ENCODE measurements at places on chromosomes 2 and 18.

DNA sequence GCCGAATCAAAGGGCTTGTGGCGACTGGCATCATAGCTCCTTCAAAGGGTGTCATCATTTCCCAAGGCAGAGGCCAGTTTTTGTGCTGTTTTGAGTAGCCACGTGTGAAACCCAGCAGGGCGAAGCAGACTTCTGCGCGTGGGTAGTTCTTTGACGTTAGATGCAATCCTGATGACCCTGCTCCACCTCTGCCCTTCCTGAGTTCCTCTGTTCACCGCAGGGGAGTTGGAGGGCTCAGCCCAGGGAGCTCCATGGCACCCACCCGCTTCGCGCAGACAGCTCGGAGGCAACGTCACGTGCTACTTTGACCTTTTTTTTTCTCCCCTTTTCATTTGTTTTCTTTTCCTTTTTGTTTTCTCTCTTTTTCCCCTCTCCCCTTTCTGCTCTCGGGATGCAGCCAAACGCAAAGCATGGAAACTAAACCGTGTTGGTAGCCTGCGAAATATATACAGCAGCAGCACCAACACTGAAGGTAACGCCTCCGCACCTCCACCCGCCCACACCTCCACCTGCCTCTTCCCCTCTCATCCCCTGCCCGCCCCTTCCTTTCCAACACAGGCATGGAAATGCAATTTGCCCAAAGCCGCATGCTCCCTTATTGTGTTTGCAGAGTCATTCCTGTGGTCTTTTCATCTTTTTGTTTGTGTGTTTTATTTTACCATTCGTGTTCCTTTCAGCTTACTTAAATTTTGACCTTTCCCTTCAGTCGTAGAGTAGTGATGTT is 153.6 kb downstream of the GBX2 start:
- no peak for DNase-seq

- DNase-seq = no peak
These were observed 20.9 kb downstream of the NETO1 start for GRCh38 chr18:72846736-72847533.

- peak; percentile 21 for DNase-seq
These were observed 229.1 kb upstream of the SLC14A2 start for GRCh38 chr18:45386041-45386655.

DNA sequence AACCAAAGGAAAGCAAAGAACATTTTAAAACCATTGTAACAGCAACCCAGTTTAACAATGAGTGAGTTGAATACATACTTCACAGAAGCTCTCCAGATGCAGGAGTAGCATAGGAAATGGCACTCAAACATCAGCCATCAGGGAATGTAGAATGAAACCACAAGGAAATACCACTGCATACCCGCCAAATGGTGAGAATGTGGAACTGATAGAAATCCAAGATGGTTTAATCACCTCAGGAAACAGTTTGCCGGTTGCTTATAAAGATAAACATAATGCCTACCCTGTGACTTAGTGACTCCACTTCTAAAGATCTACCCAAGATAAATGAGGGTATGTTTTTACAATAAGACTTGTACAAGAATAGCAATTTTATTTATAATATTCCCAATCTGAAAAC is 132.0 kb downstream of the GALNT1 start:
- DNase-seq = no peak

DNA sequence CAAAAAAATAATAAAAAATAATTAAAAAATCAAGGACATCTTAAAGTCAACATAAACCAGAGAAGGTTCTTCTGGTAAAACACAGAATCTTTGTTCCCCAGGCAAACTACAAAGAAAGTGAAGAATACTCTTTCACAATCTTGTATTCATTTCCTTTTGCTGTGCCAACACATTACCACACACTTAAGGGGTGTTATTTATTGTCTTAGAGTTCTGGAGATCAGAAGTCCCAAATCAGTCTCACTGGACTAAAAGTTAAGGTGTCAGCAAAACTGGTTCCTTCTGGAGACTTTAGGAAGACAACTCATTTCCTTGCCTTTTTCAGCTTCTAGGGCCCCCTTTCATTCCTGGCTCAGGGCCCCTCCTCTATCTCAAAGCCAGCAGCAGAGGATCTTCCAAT is 12.2 kb upstream of the CAB39 start:
- no peak for DNase-seq

- DNase-seq = no peak
These were observed 379.0 kb downstream of the SETBP1 start for GRCh38 chr18:45059695-45060094.

- DNase-seq = no peak
These were observed 1036.2 kb upstream of the POU3F3 start for GRCh38 chr2:103817746-103818145.

- DNase-seq = no peak
These were observed 70.0 kb downstream of the HS1BP3 start for GRCh38 chr2:20580690-20581437.

DNA sequence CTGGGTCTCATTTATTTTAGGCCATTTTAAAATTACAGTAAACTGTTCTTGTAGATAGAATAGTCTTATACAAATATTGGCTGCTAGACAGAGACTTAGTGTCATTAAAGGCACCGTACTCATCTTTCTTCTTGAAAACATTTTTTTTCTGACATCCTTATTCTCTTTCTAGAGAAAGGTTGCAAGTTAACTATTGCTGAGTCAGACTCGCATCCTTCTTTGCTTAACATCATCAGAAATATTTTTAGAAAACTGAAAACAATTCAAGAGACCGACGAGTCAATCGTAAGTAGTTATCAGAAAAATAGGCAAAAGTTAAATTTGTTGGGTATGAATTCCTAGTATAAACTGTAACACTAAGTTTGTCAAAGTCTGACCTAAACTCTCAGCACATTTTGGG is 72.2 kb downstream of the HNMT start:
- DNase-seq = no peak

DNA sequence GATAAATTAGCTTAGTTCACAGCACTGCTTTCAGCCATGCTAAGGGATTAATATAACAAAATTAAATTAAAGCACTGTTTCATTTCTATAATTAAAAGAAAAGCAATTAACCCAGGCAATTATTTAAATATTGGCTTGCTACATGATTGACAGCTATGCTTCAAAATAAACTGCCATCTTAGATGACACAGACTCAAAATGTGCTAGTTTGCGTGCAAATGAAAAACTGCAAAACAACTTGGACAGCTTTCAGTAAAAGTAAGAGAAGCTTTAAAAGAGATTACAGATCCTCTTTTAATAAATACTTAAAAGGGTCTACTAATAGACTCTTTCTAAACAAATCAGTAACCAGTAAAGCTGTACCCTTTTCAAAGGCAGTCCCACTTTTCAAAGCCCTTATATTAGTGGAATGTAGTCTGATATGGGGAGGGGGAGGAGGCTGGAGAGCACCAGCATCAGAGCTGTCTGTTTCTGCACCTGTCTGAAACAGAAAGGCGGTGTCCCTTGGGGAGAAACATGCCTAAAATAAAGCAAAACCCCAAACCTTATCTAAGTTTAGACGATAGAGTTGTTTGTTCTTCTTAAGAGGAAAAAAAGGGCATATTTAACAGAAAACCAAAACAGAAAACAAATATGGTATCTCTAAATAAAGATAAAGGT is 20.8 kb downstream of the EIF2AK3 start:
- no peak for DNase-seq

- DNase-seq = no peak
These were observed 275.3 kb downstream of the DCC start for GRCh38 chr18:52615321-52615720.

- no peak for DNase-seq
These were observed 97.6 kb downstream of the POLE4 start for GRCh38 chr2:75055820-75056675.

- DNase-seq = peak; percentile 56
These were observed 36.2 kb upstream of the ACAA2 start for GRCh38 chr18:49849331-49850217.

GRCh38 chr2:120543899-120544298 is 191.8 kb upstream of the GLI2 start:
- DNase-seq = no peak

- DNase-seq = no peak
These were observed 222.6 kb upstream of the CTAGE1 start for GRCh38 chr18:22640281-22640842.

- no peak for DNase-seq
These were observed 583.7 kb upstream of the HNMT start for GRCh38 chr2:137380610-137381009.

DNA sequence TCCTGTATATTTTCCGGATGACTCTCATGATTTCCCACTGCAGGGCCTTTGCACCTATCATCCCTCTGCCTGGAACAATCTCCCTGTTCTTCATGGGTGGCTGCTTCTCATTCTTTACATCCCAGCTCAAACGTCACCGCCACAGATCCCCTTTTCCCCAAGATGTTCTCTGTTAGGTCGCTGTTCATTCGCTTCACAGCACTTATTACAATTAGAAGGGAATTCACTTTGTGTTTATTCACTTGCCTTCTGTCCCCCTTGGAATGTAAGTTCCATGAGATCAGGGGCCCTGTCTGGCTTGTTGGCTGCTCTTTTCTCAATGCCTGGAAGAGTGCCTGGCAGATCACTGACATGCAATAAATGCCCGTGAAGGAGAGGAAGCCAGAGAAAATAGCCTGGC is 106.7 kb downstream of the FOXI3 start:
- no peak for DNase-seq

- no peak for DNase-seq
These were observed 97.1 kb upstream of the TMEM178A start for GRCh38 chr2:39568561-39569006.

DNA sequence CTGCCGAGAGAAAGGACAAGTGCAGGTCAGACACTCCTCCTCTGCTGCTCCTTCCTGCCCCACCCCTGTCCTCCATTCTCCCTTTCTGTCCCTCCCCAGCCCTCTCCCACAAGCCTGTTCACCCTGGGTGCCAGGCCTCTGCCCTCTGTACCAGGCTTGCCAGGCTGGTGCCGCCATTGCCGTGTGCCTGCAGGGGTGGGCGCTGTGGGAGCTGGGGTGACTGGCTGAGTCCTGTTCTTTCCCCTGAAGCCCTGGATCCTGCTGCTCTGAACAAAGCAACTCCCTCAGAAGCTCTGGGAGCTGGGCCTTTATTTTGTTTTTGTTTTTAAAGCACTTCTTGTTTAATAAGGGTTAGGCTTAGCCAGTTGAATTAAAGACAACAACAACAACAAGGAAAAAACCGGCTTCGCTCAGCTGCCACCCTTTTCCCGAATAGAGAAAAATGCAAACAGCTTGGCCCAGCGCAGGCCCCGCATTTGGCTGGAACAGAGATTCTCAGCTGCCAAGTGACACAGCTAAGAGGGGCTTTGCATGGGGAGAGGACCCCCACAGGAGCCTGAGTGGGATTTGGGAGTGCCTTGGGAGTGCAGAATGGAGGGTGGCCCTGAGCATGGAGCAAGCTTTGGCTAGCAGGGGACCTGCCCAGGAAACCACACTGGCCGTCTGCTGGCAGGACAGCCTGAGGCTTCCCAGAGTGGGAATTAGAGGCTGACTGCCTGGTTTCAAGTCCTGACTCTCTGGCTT is 9.1 kb downstream of the PCARE start:
- DNase-seq = peak; percentile 10

DNA sequence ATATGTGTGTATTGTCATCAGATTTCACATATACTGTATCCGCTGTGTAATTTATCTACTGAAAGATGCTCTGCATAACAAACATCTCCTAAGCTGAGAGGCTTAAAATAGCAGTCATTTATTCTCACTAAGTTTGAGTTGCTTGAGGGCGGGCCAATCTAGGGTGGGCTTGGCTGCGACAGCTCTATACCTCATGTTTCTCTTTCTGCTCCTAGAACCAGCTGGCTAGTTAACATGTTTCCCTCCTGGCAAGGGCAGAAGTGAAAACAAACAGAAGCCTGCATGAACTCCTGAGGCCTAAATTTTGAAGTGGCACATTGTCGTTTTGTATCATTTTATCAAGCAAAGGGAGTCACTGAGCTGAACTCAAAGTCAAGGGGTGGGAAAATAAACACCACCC is 585.0 kb upstream of the VRK2 start:
- DNase-seq = no peak

- no peak for DNase-seq
These were observed 3.9 kb downstream of the CXCR1 start for GRCh38 chr2:218162814-218163213.

DNA sequence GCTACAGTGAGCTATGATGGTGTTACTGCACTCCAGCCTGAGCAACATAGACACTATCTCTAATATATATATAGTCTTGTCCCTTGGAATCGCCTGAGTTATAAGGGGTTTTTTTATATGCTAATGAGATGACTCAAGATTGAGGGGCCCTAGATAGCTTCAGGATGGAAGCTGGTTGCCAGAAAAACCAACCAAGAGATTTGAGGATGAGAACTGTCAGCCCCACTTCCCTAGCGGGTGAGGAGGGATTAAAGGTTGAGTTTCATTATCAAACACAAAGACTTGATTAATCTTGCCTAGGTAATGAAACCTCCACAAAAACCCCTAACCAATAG is 12.6 kb upstream of the GALM start:
- DNase-seq = no peak

DNA sequence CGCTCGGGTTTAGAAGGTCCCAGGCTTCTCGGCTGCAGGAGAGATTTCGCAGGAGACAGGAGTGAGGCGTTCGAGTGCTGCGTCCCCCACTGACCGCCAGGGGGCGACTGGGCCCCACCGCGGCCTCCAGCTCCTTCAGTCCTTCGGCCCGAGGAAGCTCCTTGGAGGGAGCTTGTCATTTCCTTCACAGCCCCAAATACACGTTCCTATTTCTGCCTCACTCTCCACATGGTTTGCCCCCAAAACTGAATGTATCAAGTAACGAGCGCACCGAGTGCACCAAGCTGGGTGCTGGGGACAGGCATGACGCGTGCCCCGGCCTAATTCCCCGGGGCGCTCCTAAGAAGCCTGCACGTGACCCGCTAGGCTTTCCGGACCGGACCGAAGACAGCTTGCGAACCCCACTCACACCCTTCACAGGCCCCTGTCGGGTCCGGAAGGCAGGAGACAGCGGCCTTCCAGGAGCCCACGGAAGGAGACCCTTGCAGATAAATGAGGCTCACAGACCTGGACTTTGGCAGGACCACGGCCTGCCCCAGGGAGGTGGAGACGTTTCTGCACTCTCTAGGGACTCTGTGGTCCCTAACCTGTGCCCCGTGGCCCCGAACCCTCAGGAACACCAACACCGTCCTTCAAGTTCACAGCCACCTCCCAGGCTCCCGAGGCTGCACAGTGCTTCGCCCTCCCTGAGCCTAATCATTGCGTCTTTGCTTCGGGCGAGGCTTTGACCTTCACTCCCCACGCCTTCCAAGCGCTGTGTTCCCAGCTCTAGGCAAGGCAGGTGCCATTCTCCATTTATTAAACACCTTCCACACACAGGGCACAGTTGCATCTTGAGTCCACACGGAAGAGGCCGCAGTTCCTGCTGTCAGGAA is 13.0 kb upstream of the FAHD2A start:
- DNase-seq = peak; percentile 77

Data from cerebellar cortex (tissue), 1 donor.